OCI-LY7 (cell line): ENCODE measurements at places on chromosomes 12 and 14. TPM values are rescaled to one million over a fixed set of nuclear protein-coding genes. Genes with fewer than 3 reads are reported as not detected.

Gene ACYP1
- 65.0 and 80.9 TPM in 2 replicates for total RNA-seq

Gene TSPAN8
- not detected in 2 replicates for total RNA-seq

Gene RPS6KL1
- total RNA-seq: 14.0 and 15.3 TPM in 2 replicates

Gene GALNT16
- total RNA-seq: 0.30 TPM in 1 of 2 replicates, not detected in the other

- DNase-seq: no peak
Observed at GRCh38 chr14:72947366-72948160, 21.3 kb downstream of the DCAF4 start.

GRCh38 chr14:76848879-76849278 lies 22.7 kb downstream of the LRRC74A start:
- no peak for DNase-seq

DNA sequence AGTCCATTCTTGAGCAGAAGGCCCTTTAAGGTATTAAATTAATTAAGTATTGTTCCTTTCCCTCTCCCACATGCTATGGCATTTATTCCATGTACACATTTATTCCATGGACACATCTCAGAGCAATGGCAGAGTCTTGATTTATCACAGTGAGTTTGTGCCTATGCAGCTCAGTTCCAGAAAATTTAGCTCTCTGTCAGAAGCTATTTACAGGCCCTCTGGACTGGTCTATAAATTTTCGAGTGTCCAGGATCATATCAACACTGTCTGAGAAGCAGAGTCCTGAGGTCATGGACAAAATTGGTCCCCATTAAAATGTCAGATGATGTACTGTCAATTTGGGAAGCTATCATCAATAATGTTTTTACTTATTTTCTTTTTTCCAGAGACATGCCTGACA lies 65.5 kb downstream of the TTC7B start:
- no peak for DNase-seq

DNA sequence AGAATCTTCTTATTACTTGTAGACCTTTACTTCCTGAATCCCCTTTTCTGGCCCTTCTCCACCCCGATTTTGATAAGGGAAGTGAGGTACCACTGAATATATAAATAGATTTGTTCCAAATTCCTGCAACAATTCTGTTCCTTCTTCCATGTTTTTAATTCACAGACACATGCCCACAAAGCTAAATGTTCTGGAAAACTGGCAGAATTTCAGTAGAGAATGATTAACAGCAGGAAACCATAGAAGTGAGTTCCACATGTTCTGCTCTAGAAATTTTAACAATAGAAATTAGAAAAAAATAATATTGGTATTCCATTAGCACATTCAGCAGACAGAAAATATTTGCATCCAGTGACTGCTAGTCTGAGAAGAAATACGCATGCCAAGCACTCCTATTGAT lies 139.6 kb downstream of the SLC2A13 start:
- DNase-seq: no peak

GRCh38 chr12:130713581-130713991 lies 2.5 kb downstream of the RIMBP2 start:
- no peak for DNase-seq

GRCh38 chr12:67449591-67450052 lies 180.5 kb downstream of the CAND1 start:
- DNase-seq: peak; percentile 28

- DNase-seq: peak; percentile 46
Observed at GRCh38 chr12:2251526-2252209, 198.9 kb downstream of the CACNA1C start.
